ENCODE measurements at places on chromosomes 2 and 18.

DNA sequence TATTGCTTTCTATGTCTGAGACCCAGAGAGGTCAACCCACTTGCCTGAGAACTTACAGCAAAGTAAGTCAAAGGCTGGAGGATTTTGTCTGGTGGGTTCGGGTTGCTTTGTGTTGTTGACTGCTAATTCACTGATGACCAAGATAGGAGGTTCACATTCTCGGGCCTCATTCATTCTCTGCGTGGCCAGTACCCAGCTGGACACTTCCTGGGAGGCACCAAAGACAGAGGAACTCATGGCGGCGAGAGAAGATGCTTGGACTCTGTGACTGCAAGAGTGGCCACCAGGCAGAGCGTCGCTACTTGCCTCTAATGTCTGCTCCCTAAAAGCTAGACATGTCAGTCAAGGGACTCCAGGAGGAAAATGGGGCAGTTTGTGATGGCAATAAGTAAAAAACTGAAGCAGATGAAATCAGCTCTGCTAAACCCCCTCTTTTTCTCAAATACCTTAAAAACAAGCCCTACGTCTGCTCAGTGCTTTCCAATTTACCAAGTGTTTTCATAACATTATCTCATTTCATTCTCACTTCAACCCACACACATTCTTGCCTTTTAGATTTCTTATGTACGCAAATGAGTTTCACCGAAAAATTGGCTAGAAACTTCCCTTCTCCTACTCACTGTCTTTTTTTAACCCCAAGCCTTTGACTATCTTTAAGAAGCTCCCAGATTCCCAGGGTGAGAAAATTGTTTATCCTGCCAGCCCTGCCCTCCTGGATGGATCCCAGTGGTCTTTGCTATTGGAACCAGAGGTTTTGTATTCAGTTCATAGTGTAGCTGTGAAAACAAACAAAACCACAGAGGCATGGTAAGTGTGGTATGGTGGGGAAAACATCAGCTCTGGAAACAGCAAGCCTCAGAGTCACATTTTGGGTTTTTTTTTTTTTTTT lies 4.9 kb upstream of the LBH start:
- DNase-seq, result no peak

DNA sequence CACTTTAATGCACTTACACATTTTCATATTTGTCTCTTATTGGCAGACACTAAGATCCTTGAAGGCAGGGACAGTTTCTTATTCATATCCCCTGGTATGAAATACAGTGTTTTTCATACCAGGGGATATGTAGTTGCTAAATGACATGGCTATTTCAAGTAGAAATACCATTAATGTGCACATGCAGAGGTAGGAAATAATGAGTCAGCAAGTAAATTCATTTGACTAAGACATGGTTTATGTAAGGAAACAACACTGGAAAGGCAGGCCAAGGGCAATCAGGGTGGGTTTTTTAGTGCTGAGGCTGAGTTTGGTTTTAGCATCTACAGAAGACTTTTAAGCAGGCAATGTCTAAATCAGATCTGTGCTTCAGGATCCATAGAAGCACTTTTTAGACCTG lies 155.9 kb downstream of the WDPCP start:
- no peak for DNase-seq

- DNase-seq, result no peak
These were observed 163.4 kb downstream of the ARL4C start for GRCh38 chr2:234333168-234334130.

- DNase-seq, result no peak
These were observed 36.2 kb downstream of the LRRFIP1 start for GRCh38 chr2:237663517-237664110.

GRCh38 chr2:70643715-70644114 lies 90.1 kb upstream of the TGFA start:
- no peak for DNase-seq

GRCh38 chr2:95374921-95375471 lies 27.5 kb upstream of the FAHD2A start:
- DNase-seq, result no peak

DNA sequence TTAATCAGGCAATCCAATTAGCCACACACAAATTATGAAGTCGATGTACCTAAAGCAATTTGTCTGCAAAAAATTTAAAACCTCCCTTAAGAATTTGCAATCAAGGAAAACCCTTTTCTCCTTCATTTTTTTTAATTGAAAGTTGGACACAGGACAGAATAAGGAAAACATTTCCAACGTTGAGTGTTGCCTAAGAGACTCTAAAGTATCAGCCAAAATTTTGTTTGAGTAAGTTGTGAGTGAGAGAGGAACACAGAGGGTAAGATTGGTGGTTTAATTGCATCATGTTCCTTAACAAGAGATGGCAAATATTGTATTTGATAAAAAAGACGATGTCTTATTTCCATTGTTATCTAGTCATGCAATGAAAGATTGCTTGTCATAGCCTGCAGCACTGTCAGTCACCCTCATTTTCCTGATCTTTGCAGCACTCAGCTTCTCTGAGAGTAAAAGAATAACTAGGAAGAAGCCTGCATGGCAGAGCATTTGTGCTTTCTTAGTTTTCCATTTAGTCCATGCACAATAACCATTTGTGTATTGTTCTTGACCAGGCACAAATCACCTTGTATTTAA lies 115.5 kb downstream of the ICOS start:
- DNase-seq, result no peak

DNA sequence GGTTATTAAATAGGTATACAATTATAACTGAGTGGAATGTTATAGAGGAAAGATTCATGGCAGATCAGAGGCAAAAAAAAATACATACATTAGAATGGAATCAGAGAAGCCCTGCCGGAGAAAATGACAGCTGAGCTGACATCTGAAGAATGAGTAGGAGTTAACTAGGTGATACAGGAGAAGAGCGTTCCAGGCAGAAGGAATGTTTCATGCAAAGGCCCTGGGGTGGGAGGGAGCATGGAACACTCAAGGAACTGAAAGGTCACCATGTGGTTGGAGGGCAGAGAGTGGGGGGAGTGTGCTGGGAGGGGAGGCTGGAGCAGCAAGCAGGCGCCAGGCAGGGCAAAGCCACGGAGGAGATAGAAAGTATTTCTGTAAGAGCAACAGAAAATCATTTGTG lies 31.6 kb upstream of the CDK5R2 start:
- no peak for DNase-seq

DNA sequence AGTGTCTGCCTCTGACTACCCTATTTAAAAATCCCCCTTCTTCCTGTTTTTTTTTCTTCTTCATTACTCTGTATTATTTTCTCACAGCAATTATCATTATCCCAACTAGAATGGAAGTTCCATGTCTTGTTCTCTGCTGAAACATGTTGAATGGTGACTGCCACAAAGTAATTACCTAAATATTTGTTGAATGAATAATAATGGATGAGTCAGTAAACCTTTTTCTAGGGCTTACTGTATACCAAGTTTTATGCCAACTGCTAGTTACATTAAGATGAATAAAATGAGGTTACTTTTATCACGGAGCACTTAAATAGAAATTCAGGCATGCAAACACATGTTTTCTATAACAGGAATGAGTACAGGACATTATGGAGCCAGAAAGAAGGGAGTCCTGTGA lies 490.6 kb downstream of the THSD7B start:
- DNase-seq, result no peak

DNA sequence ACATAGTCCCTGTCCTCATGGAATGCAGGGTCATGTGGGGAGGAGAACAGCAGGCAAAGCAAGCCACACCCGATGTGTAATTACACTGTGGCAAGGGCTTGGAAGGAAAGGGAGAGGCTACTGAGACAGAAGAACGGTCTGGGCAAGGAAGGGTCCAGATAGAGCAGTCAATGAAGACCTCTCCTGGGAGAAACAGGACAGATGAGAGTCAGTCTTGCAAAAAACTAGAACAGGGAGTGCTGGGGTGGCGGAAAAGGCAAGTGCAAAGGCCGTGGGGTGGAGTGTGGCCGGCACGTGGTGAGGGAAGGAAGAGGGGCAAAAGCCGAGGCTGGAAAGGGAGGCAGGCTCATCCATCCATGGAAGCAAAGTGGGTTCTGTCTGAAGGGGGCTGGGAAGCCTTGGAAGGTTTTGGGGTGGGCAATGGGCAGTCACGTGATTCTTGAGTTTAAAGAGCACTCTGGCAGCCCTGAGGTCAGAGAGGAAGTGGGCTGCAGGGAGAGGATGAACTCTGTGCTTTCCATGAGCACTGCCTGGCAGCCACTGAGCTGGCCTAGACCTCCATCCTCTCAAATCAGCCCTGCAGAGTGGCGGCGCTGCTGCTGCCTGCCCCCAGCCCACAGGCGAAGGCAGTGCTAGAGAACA lies 182.2 kb downstream of the INHBB start:
- no peak for DNase-seq

GRCh38 chr2:18077704-18078103 lies 199.2 kb downstream of the KCNS3 start:
- peak; percentile 30 for DNase-seq

DNA sequence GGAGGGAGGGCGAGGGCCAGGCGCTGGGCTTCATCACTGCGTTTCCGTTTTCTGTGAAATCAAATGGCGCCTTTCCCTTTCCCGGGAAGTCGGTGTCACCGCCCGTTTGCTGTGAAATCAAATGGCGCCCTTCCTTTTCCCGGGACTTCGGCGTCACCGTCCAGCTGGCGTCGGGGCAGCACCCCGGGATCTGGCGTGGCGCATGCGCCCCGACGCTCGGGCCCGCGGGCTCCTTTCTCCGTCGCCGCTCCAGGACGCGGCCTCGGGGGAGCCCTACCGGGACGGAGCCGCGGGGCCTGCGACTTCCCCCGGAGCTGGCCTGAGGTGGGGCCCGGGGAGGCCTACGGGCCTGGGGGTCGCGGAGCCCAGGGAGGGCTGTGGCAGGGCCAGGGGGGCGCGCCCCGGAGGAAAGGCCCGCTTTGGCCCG lies at the start of gene FAM228A:
TSS of gene FAM228A (plus strand) at position 203 of the 427 bp plus-strand sequence. CDS start 428 bp downstream, outside the sequence.
- no peak for DNase-seq

- DNase-seq, result no peak
These were observed 302.9 kb upstream of the ERBB4 start for GRCh38 chr2:212841460-212841859.

GRCh38 chr2:73836141-73836943 lies 7.6 kb downstream of the STAMBP start:
- no peak for DNase-seq

GRCh38 chr2:62362561-62362960 lies 143.4 kb downstream of the TMEM17 start:
- no peak for DNase-seq

DNA sequence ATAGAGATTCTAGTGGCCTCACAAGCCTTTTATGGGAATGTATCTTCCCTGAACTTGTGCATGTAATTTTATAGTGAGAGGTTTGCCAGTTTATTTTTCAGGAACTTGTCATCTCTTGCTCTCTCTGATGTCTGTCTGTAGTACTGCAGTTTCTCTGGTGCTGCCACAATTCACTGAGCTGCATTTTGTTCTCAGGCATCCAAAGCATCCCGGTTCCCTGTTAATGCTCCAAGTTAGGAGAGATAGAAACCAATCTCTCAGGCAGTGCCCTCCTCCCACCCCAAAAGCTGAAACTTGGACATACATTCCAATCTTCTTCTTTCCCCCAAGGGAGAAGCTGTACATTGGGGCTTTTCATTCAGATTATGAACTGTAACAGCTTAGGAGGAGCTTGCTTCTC lies 30.1 kb upstream of the GRB14 start:
- no peak for DNase-seq

GRCh38 chr2:231110551-231110950 lies 14.3 kb downstream of the HTR2B start:
- DNase-seq, result no peak

DNA sequence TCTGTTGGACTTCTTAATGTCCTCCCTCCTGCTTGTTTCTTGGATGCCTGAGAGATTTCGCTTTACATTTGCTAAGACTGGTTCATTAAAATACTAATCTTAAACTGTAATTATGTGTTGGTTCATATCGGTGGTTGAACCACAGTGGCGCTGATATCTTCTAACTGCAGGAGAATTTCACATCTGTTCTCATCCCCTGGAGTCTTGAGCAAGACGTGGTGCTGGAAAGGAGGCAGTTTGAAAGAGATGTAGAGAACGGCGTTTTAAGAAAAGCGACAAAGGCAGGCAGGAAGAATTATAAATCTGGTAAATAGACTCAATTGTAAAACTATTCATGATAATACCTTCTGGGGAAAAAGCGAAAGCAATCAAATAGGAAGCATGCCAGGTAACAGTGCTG lies 79.5 kb downstream of the NXPH2 start:
- no peak for DNase-seq

- no peak for DNase-seq
These were observed 73.5 kb downstream of the TNS1 start for GRCh38 chr2:217929272-217929671.

DNA sequence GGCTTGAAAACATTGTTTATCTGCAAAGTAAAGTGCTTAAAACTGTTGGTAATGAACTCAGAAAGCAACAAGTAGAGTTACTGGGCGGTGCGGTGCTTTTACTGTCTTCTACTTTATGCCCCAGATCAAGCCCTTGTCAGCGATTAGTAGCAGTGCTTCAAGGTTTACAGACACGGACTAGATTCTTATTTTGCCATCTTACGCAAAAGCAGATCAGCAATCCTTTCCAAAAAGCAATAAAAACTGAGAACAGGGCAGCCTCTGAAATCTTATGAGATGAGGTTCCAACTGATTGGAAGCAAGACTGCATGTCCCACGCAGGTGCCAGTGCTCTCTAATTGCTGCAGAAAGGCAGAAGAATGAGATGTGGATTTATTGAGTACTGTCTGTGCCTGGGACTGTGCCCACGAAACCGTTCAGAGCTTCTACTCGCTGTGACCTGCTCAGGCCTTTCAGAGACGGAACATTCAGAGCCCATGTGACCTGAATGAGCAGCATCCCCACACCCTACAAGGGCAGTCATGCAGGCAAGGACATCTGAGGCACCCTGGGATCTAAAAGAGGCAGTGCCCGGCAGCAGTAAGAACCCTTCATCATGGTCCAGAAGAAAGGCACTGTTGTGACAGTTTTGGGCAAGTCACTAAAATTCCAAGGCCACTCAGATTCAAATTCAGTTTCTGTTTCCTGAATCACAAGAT lies 15.7 kb downstream of the COL4A3 start:
- no peak for DNase-seq

- no peak for DNase-seq
These were observed 142.1 kb downstream of the MYT1L start for GRCh38 chr2:2188941-2189340.

- DNase-seq, result no peak
These were observed 45.3 kb downstream of the EDAR start for GRCh38 chr2:108943751-108944150.

DNA sequence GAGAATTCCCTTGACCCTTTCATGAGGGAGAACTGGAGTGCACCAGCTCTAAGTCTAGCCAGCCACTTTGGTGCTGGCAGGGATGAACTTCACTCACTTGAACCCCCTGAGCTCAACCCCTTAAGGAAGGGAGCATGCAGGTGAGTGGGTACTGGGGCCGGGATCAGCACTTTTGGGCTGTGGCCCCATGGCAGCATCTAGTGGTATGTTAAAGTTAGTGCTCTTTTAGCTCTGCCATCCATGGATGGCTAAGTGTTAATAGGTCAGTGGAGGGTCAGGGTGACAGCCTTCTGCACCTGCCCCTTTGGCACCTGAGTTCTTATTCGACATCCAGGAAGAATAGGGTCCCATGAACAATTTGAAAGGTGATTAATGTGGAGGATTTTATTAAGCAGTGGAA lies 689.0 kb upstream of the FSHR start:
- no peak for DNase-seq

- no peak for DNase-seq
These were observed 506.1 kb downstream of the PTPRM start for GRCh38 chr18:8073167-8073566.

GRCh38 chr2:123853161-123853560 lies 171.9 kb upstream of the CNTNAP5 start:
- peak; percentile 29 for DNase-seq

GRCh38 chr2:13714466-13714865 lies 918.1 kb upstream of the LRATD1 start:
- DNase-seq, result no peak

Data from hematopoietic multipotent progenitor cell (in vitro differentiated cells).